GM12878 (cell line): ENCODE measurements at places on chromosomes 6 and 20. TPM values are rescaled to one million over a fixed set of nuclear protein-coding genes. Genes with fewer than 3 reads are reported as not detected.

DNA sequence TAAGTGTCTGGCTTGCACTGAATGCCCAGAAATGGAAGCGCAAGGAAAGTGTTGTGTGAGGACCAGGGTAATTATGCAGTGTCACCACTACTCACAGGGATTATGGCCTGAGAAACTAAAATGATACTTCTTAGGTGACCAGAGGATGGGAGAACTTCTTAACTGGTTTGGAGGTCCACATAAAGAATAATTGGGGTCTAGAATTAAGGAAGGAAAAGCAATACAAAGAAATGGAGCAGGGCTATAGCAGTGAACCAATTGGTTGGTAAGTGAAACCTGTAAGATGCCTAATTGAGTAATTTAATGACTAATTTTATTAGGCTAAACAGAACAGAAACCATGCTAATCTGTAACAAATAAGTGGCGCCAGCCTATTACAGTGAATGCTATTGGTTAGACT is 5.3 kb downstream of the TSPYL4 start:
- no peak overlapping the region for H3K4me3 ChIP-seq
- no peaks in the 10 kb centered on the region for H3K27me3 ChIP-seq
- DNase-seq, result no peak

- no peak overlapping the region for H3K27ac ChIP-seq
- H3K4me1 ChIP-seq, result peaks cover 15% of the 10 kb centered on the region
- H3K4me3 ChIP-seq, result no peak overlapping the region
- no peak for DNase-seq
- H3K27me3 ChIP-seq, result no peaks in the 10 kb centered on the region
These were observed 43.4 kb downstream of the TRAF3IP2 start for GRCh38 chr6:111562246-111562645.

DNA sequence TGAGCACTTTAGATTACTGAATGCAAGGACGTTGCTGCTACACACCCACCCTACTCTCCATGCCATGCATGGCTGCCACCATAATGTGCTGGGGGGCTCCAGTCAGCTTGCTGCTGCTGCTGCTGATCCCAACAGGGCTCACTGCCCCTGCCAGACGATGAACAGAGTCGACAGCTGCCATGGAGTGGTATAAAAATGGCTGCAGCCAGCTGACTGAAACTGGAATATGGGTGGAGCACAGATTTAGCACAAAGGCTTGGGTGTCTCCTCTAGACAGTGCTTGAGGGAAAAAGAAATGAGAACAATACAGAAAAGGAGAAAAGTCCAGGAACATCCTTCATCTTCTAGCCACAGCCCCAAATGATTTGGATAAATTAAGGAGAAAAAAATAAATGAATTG is 150.7 kb downstream of the PDSS2 start:
- DNase-seq, result no peak
- H3K27ac ChIP-seq, result no peak overlapping the region

DNA sequence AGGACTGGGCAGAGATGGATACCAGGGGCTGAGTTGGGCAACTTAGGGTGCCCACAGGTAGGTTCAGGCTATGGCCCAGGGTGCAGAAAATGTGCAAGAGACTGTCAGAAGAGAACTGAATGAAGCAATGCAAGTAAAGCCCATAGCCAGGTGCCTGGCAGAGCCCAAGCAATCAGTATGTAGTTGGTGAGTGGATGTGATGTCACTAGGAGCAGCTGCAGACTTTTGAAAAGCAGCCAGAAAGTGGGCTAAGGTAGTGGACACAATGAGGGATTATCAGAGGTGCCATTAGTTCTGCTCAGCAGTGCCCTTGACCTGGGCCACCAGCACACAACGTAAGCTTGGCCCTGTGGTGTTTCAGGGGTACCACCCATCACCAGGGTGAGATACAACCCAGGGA is 135.3 kb downstream of the SOBP start:
- no peaks in the 10 kb centered on the region for H3K36me3 ChIP-seq
- DNase-seq, result no peak
- no peak overlapping the region for H3K4me3 ChIP-seq
- H3K27ac ChIP-seq, result no peak overlapping the region
- no peaks in the 10 kb centered on the region for H3K4me1 ChIP-seq

GRCh38 chr20:34042262-34042661 is 48.6 kb downstream of the RALY start:
- H3K4me3 ChIP-seq, result no peak overlapping the region
- peaks cover 1% of the 10 kb centered on the region for H3K4me1 ChIP-seq
- no peak for DNase-seq
- no peaks in the 10 kb centered on the region for H3K27me3 ChIP-seq
- H3K36me3 ChIP-seq, result peaks cover 5% of the 10 kb centered on the region
- no peak overlapping the region for H3K27ac ChIP-seq

DNA sequence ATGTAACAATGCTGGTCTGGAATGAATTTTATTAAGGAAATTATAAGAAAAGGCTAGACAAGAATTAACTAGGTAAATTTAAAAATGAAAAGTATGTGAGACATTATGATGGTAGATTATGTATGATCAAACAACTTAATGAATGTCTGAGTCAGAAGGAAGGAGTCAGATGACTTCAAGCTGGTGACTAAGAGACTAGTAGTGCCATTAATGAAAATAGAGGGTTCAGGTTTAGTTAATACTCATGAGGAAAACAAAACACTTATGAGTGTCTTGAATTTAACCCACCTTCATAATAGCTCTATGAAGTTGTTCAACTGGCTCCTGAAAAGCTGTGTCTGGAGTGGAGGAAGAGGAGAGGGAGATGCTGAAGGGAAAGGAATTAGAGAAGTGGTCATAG is 256.3 kb downstream of the ADGRB3 start:
- no peak overlapping the region for H3K4me3 ChIP-seq
- no peaks in the 10 kb centered on the region for H3K4me1 ChIP-seq
- no peak overlapping the region for H3K27ac ChIP-seq
- no peaks in the 10 kb centered on the region for H3K36me3 ChIP-seq

Gene MOG
- not detected in 2 replicates for total RNA-seq

DNA sequence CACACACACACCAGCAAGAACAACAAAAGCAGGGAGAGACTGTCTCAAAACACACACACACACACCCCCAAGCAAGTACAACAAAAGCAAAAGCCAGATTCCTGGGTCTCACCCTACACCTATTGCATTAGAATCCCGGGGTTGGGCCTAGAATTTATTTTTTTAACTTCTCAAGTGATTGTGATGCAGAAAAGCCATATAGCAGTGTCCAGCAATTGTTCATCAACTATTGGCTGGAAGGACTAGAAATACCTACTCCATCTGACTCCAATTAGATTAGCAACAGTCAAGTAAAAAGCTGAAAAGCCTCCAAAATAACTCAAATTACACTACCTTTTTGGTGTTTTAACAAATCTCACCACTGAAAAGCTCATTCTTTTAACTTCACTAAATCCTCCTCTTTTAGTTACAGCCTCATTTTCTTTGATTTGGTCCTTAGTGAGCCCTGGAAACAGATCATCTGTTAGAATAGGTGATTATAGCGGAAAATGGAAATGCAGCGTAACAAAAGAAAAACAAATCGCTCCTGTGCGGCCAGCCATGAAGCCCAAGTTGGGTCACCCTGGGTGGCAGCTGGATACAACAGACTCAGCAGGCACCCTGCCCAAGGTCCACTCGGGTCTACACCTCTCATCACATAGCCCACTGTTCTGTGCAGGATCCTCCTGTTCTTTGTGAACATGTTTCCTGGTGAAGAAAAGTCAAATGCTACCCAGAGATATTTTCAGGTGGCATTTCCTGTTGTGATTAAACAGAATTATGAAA is 38.7 kb downstream of the STAU1 start:
- H3K4me3 ChIP-seq, result no peak overlapping the region
- H3K4me1 ChIP-seq, result no peaks in the 10 kb centered on the region
- no peaks in the 10 kb centered on the region for H3K27me3 ChIP-seq
- peaks cover 17% of the 10 kb centered on the region for H3K36me3 ChIP-seq
- no peak for DNase-seq
- no peak overlapping the region for H3K27ac ChIP-seq

- H3K4me1 ChIP-seq, result no peaks in the 10 kb centered on the region
- H3K36me3 ChIP-seq, result no peaks in the 10 kb centered on the region
- no peak overlapping the region for H3K4me3 ChIP-seq
- no peak overlapping the region for H3K27ac ChIP-seq
- DNase-seq, result no peak
These were observed 312.6 kb downstream of the CD83 start for GRCh38 chr6:14430218-14430617.

- H3K27me3 ChIP-seq, result peaks cover 4% of the 10 kb centered on the region; the same call in 1 of the 2 replicates
- DNase-seq, result no peak
- H3K36me3 ChIP-seq, result no peaks in the 10 kb centered on the region
- H3K4me1 ChIP-seq, result no peaks in the 10 kb centered on the region
These were observed 7.0 kb downstream of the SCUBE3 start for GRCh38 chr6:35220711-35221110.

GRCh38 chr20:13898012-13898612 is 92.3 kb downstream of the SEL1L2 start:
- H3K4me1 ChIP-seq, result no peaks in the 10 kb centered on the region
- no peaks in the 10 kb centered on the region for H3K36me3 ChIP-seq
- no peak overlapping the region for H3K4me3 ChIP-seq
- DNase-seq, result no peak

DNA sequence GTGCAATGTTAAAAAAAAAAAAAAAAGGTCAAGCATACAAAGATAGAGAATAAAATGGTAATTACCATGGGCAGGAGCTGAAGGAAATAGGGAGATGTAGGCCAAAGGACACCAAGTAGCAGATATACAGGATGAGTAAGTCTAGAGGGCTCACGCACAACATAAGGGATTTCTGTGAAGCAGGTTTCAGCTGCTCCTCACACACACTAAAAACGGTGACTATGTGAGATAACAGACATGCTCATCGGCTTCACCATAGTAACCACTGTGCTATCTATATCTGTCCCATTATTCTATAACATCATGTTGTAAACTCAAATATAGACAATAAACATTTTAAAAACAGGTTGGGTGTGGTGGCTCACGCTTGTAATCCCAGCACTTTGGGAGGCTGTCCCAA is 11.6 kb downstream of the SNHG17 start:
- no peaks in the 10 kb centered on the region for H3K27me3 ChIP-seq
- H3K36me3 ChIP-seq, result peaks cover 67% of the 10 kb centered on the region
- no peaks in the 10 kb centered on the region for H3K4me1 ChIP-seq
- no peak overlapping the region for H3K4me3 ChIP-seq
- H3K27ac ChIP-seq, result no peak overlapping the region

- no peak overlapping the region for H3K27ac ChIP-seq
- DNase-seq, result no peak
- H3K4me1 ChIP-seq, result no peaks in the 10 kb centered on the region
- H3K27me3 ChIP-seq, result no peaks in the 10 kb centered on the region; the same call in 1 of the 2 replicates
- no peaks in the 10 kb centered on the region for H3K36me3 ChIP-seq
These were observed 84.4 kb downstream of the BACH2 start for GRCh38 chr6:90212274-90212673.

DNA sequence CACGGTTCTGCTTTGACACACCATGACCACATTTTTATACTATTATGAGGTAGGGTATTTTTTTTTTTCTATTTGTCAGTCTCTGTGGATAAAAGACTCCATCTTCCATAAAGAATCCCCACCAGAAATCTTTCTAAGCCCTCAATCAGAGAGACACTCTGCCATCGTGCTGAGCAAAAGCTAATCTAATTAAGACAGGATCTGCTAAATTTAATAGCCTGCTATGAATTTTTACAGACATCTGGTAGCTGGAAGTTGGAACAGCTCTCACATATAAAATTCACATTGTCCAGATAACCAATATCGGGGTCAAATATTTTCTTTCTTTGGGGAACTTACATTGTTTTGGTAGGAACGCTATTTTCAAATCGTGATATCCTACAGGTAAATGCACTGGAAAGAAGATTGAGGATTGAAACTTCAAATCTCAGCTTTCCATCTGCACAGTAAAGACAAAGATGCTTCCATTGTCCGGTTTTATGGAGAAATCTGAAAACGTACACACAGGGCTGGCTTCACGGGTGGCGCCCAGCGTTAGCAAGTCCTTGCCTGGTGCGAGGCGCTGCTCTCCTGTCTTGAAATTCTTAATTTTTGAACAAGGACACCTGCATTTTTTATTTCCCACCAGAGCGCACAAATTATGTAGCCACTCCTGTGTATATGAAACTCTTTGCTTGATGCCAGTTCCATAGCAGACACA is 573.8 kb upstream of the NOX3 start:
- H3K27ac ChIP-seq, result no peak overlapping the region
- H3K36me3 ChIP-seq, result no peaks in the 10 kb centered on the region
- H3K4me1 ChIP-seq, result no peaks in the 10 kb centered on the region
- no peaks in the 10 kb centered on the region for H3K27me3 ChIP-seq
- H3K4me3 ChIP-seq, result no peak overlapping the region

- no peak overlapping the region for H3K27ac ChIP-seq
- DNase-seq, result no peak
- no peaks in the 10 kb centered on the region for H3K4me1 ChIP-seq
These were observed 17.5 kb downstream of the KIAA1755 start for GRCh38 chr20:38242848-38243708.

- H3K4me1 ChIP-seq, result no peaks in the 10 kb centered on the region
- H3K4me3 ChIP-seq, result no peak overlapping the region
- H3K27me3 ChIP-seq, result peaks cover 3% of the 10 kb centered on the region; the same call in 1 of the 2 replicates
- H3K27ac ChIP-seq, result no peak overlapping the region
- H3K36me3 ChIP-seq, result no peaks in the 10 kb centered on the region
These were observed 62.4 kb downstream of the FAM229B start for GRCh38 chr6:112149719-112150263.

GRCh38 chr6:37507690-37508421 is 8.2 kb upstream of the CCDC167 start:
- no peaks in the 10 kb centered on the region for H3K27me3 ChIP-seq
- no peak overlapping the region for H3K27ac ChIP-seq
- peaks cover 23% of the 10 kb centered on the region for H3K4me1 ChIP-seq
- H3K4me3 ChIP-seq, result no peak overlapping the region

Gene ADTRP
- 1.7 and 2.5 TPM in 2 replicates for total RNA-seq

DNA sequence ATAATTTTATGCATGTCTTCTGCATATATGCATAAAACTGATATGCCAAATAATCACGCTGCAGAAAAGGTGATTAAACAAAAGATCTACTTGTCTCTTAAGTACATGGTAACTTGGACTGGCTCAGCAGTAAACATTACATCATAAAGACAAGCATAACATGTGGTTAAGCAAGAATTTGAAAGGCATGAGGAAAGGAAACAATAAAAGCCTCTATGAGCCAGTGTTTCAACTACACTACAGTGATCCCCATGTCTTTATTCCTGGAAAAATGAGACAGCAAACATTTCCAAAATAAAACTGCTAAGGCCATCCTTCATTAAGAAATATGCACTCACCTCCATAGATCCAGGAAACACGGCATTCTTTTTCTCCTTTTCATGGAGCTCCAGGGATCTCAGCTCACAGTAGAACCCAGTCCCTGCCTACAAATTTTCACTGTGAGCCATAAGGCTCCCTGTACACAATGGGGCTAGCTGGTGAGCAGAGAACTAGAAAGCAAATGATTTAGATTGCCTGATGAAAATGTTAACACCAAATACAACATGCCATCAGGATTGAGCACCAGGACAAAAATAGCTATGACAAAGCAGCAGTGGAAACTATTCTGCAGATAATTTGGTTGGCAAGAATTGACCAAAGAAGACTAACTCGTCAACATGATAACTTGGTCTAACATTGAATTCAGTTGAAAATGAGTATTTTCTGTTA is 156.1 kb downstream of the COL21A1 start:
- H3K27me3 ChIP-seq, result no peaks in the 10 kb centered on the region
- no peak overlapping the region for H3K27ac ChIP-seq
- no peak for DNase-seq
- H3K36me3 ChIP-seq, result no peaks in the 10 kb centered on the region
